ENCODE measurements at places on chromosomes 16 and 17.

- no peaks in the 10 kb centered on the region for H3K36me3 ChIP-seq
- no peaks in the 10 kb centered on the region for H3K27me3 ChIP-seq
- peak; percentile 56 for DNase-seq
- peak overlapping the region; percentile 71 for H3K27ac ChIP-seq
- peaks cover 71% of the 10 kb centered on the region for H3K4me1 ChIP-seq
- peak overlapping the region; percentile 38 for H3K4me3 ChIP-seq
Observed at GRCh38 chr16:15961060-15961511, 11.7 kb downstream of the ABCC1 start.

DNA sequence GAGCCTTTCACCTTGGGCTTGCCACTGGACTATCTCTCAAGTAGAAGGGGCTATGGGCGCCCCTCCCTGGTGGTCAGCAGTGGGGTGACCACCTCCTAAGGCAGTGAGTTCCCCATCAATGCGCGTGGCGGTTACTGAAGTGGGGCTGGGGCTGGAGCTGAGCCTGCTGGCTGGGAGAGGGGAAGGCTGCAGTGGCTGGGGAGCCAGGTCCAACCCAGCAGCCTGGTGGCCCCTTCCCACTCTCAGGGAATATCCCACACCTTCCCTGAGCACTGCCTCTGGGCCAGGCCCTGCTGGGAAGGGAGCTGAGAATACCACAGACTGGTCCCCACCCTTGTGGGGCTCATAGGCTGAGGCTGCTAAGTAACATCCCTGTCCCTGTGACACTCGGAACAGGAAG, 19.8 kb upstream of the MPRIP start:
- no peak for DNase-seq
- peaks cover 7% of the 10 kb centered on the region for H3K4me1 ChIP-seq
- no peaks in the 10 kb centered on the region for H3K36me3 ChIP-seq
- no peak overlapping the region for H3K27ac ChIP-seq

- H3K36me3 ChIP-seq: no peaks in the 10 kb centered on the region
- no peaks in the 10 kb centered on the region for H3K4me1 ChIP-seq
- no peak for DNase-seq
Observed at GRCh38 chr17:81194941-81195901, 27.5 kb downstream of the CEP131 start.

- H3K4me1 ChIP-seq: peaks cover under 1% of the 10 kb centered on the region
- H3K27ac ChIP-seq: no peak overlapping the region
- DNase-seq: no peak
- H3K36me3 ChIP-seq: no peaks in the 10 kb centered on the region
- no peak overlapping the region for H3K4me3 ChIP-seq
- H3K27me3 ChIP-seq: no peaks in the 10 kb centered on the region
Observed at GRCh38 chr17:9221147-9221921, 200.0 kb downstream of the NTN1 start.

DNA sequence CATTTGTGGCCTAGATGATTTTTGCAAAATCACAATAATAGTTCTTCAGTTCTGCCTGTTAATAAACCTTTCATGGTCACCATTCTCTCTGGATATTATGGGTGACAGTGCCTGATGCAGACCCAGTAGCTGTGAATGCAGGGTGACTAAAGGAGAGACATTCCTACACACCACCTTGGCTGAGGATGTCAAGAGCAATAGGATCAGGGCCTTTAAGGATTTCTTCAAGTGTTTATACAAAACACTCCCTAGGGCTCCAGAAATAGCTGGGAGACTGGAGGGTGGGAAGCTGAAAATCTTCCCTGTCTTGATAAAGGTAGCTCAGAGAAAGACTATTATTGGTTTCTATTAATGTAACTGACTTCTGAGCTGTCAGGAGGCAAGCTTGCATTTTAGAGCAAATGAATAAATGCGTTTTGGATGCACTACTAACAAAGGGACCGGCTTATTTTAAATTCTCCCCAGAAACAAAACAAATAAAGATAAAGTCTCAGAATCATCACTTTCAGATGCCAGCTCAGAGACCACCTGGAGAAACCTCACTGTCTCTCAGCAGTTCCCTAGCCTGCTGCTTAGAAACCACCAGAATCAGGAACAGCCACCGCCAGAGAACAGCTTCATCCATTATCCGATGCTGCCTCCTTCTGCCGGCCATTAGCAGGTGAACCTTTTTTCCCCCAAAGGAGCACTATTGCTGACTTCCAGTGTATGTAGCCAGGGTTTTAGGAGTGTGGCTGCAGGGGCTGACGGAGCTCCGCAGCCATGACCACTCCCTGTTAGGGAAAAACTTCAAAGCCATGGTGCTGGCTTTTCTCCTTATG, 171.4 kb upstream of the DYNLRB2 start:
- DNase-seq: no peak
- no peaks in the 10 kb centered on the region for H3K27me3 ChIP-seq
- H3K36me3 ChIP-seq: no peaks in the 10 kb centered on the region
- no peak overlapping the region for H3K4me3 ChIP-seq
- no peaks in the 10 kb centered on the region for H3K4me1 ChIP-seq

GRCh38 chr16:2468233-2468724, 2.8 kb upstream of the NTN3 start:
- no peak overlapping the region for H3K4me3 ChIP-seq
- no peaks in the 10 kb centered on the region for H3K36me3 ChIP-seq
- no peak overlapping the region for H3K27ac ChIP-seq
- peaks cover 34% of the 10 kb centered on the region for H3K27me3 ChIP-seq

DNA sequence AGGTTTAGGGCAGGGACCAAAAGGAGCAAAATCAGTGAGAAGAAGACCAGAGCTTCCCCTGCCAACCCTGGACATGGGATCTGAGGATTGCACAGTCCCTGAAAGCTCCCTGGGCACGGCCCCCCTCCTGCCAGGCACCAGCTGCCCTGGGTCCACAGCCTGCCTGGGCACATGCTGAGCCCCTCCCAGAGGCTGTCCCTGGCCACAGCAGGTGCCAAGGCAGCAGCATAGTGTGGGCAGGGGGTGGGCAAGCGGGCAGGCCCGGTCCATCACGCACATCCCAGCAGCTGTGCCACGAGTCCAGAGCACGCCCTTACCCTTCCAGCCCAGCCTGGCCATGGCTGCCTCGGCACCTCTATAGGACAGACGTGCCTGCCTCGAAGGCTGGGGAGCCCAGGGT, 12.7 kb downstream of the SCN4A start:
- H3K36me3 ChIP-seq: no peaks in the 10 kb centered on the region
- no peak for DNase-seq
- no peaks in the 10 kb centered on the region for H3K27me3 ChIP-seq
- H3K4me3 ChIP-seq: no peak overlapping the region

Measured in CD8-positive, alpha-beta memory T cell (primary cell).